ENCODE measurements at places on chromosomes 5 and 9.

GRCh38 chr5:79962575-79963222 is 28.4 kb downstream of the MTX3 start:
- DNase-seq, result no peak

- no peak for DNase-seq
These were observed 89.2 kb upstream of the CAST start for GRCh38 chr5:96572864-96573512.

DNA sequence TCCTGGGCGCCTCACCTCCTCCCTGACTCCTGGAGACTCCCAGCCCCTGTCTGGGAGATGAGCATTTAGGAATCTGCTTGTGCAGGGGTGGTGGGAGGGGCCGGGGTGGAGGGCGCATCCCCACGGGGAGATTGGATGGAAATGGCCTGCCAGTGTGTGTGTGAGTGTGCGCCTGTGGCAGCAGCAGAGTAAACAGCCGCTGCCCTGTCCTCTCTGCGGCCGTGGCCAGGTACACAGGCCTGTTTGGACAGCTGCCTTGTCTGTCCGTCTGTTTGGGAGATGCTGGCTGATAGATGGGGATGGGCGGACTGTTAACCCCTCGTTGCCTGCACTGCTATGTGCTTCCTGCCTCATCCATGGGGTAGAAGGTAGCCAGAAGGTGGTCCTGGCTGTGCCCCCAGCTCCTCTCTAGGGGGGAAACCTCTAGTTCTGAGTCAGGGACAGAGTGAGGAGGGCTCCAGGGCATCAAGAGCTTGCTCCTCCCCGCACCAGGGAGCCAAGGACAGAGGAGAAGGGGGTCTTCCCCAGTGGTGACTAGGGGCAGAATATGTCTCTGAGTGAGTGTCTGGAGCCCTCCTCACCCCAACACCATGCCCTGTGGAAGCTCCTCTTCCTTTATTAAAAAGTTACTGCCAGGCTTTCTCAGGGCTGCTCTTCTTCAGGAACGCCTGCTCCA is 60.1 kb downstream of the LMX1B start:
- DNase-seq, result peak; percentile 80

- no peak for DNase-seq
These were observed 187.1 kb upstream of the IER5L start for GRCh38 chr9:129365196-129365595.

DNA sequence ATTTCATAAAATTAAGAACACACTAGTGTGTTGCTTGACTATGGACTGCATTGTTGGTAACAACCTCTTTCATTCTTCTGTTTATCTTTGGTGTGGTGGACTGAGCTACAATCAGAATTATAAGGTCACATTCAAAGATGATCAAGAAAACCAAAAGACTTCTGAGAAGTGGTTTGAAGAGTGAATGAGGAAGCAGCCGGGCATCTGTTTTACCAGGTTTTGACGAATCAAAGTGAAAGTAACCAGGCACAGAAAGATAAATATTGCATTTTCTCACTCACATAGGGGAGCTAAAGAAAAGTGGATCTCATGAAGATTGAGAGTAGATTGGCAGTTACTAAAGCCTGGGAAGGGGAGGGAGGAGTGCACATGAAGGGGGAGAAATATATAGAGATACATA is 589.1 kb downstream of the ZNF608 start:
- DNase-seq, result no peak

GRCh38 chr9:21854594-21854993 is 52.2 kb downstream of the MTAP start:
- DNase-seq, result peak; percentile 11

DNA sequence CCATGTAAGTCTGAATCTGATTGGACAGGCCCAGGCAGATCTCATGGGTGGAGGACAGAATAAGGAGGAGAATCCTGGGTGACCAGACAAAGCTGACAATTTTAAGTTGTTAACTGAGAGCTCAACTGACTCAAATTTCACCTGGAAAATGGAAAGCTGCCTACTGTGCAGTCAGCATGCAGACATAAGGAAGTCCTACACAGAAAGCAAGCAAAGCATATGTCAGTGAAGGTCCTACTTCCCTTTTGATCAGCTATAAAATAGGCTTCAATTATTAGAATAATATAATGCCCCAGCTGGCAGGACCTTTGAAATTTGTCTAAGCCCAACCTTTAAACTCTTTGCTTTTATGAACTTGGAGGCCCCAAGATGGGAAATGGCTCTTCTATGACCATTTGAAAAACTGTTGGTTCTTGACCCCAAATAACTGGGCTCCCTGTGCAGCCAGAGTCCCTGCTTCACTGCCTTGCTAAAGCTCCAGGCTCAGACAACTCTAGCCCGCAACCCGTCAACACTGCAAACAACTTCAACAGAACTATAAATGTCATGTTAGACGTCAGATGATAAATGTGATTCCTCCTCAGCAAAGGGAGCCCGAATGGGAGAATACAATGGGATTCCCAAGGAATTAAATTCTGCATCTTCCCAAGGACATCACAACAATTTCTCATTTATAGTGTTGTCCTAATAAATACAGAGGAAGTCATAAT is 118.9 kb upstream of the ADRA1B start:
- DNase-seq, result peak; percentile 51

DNA sequence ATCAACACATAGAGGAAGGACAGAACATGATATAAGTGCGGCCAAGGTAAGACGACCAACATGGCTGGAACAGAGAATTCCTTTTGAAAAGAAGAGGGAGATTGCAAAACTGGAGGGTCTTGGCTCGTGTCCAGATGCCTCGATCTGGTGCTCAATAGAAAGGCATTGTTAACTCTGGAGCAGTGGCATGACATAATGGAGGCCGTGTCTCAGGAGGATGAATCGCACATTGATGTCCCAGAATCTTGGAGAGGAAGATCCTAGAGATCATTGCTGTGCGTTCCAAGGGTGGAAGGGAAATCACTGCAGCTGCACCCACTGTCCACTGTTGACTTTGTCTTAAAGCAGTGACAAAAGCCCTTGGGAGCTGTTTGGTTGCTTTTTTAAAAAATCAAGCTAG is 30.9 kb downstream of the GRAMD2B start:
- no peak for DNase-seq

GRCh38 chr9:84677080-84677479 is 7.6 kb downstream of the NTRK2 start:
- DNase-seq, result no peak

DNA sequence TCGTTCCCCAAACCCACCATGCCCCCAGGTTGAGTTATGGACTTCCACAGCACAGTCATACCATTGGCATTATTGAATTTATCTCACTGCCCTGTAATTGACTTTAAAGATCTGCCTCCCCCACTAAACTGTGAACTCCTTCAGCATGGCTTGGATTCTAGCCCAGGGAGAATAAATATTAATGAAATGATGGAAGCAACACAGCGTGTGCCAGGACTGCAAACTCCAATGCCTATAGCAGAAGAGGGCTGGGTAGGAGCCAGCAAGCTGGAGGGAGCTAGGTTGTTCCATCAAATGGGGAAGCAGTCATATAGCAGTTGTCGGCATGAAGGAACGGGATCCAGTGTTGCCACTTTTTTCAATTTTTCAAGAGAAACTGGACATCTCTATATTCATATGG is 69.0 kb upstream of the MSX2 start:
- DNase-seq, result peak; percentile 15

GRCh38 chr5:34820593-34820992 is 18.4 kb upstream of the TTC23L start:
- no peak for DNase-seq

GRCh38 chr5:115657881-115658233 is 32.0 kb upstream of the TMED7 start:
- DNase-seq, result no peak
